ENCODE measurements at places on chromosomes 11 and 22.

DNA sequence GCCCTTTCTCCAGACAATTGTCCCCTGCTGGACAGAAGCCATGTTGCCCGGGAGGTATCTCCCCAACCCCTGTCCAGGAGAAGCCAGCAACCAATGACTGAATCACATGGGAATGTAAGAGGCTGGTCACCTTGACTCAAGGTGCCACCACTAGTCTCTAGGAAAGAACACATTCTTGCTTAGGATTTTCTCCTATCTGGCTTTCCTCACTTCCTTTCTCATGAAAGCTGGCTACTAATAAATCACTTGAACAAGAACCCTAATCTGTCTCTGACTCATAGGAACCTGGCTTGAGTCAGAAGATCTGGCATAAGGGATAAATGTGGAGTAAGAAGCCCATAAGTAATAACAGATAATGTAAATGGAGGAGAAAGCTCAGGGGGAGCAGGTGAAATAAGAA, 101.4 kb upstream of the C11orf87 start:
- no peak for DNase-seq

GRCh38 chr22:49869845-49870712, 16.4 kb downstream of the ZBED4 start:
- no peak for DNase-seq

GRCh38 chr11:100709233-100709957, 22.3 kb downstream of the ARHGAP42 start:
- no peak for DNase-seq

- DNase-seq, result no peak
Observed at GRCh38 chr11:68649851-68650555, 34.3 kb upstream of the GAL start.

GRCh38 chr11:64729851-64730382, 6.9 kb upstream of the NRXN2 start:
- DNase-seq, result no peak

All from SHP77 (cell line).